ENCODE measurements at places on chromosomes 4 and X. TPM values are rescaled to one million over a fixed set of nuclear protein-coding genes. Genes with fewer than 3 reads are reported as not detected.

Gene ASB5
- not detected for total RNA-seq

Gene PF4V1
- total RNA-seq, result not detected

Gene NPNT
- 0.18 TPM for total RNA-seq

Gene CACNA1F
- total RNA-seq, result not detected

Gene OSTC
- 104 TPM for total RNA-seq

Gene OTUD6A
- total RNA-seq, result not detected

Gene MAMLD1
- total RNA-seq, result 9.3 TPM
